ENCODE measurements at places on chromosomes 7 and 10.

GRCh38 chr10:13717936-13718772 lies 131.4 kb downstream of the PRPF18 start:
- DNase-seq, result peak; percentile 57

- DNase-seq, result peak; percentile 89
Observed at GRCh38 chr7:4681886-4682620, at the start of gene FOXK1. TSS of gene FOXK1 (plus strand) at chr7:4682295. CDS start at chr7:4682309, 14 bp downstream.

DNA sequence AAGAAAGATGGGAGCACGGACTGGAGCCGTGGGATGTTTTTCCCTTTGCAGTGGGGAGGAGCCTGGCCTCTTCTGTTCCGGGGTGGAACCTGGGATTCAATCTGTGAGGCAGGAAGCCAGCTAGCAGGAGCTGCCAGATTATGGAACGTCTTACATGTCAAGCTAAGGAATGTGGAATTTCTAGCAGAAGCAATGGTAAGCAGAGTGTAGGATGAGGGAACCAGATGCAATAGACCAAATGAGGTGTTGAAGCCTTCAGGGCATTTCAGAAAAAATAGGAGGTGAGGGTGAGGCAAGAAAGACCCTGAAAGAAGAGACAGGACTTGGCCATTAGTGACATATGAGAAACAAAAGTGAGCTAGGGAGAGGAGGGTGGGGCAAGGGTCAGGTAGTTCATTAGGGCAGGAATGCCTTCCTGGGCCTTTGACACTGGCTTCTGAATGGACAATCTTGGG lies 105.5 kb downstream of the CHN2 start:
- DNase-seq, result no peak

- no peak for DNase-seq
Observed at GRCh38 chr10:74391786-74392185, 240.8 kb downstream of the ADK start.

DNA sequence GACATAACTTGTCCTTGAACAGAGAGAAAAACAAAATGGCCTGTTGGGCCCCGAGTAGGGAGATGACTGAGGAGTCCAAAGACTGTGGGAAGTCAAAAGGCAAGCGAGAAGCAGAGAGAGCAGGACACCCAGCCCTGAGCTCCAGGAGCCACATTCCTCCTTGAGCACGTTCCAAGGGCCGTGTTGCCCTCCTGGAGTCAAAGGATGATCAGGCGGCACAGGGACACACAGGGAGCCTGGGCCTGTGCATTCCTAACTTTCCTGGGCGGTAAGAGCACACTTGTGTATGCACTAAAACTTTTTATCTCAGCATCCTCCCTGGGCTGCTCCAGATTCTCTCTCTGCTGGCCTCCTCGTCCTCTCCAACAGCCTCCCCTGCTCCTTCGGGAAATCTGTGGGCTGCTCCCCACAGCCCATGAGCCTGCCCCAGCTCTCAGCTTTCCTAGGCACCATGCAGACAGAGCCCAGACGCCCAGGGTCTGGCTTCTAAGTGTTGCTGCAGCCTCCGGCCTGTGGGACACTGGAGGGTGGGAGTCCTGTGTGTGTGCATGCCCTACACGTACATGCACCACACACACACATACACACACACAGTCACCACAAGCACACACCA lies 281.8 kb downstream of the POU6F2 start:
- DNase-seq, result no peak

DNA sequence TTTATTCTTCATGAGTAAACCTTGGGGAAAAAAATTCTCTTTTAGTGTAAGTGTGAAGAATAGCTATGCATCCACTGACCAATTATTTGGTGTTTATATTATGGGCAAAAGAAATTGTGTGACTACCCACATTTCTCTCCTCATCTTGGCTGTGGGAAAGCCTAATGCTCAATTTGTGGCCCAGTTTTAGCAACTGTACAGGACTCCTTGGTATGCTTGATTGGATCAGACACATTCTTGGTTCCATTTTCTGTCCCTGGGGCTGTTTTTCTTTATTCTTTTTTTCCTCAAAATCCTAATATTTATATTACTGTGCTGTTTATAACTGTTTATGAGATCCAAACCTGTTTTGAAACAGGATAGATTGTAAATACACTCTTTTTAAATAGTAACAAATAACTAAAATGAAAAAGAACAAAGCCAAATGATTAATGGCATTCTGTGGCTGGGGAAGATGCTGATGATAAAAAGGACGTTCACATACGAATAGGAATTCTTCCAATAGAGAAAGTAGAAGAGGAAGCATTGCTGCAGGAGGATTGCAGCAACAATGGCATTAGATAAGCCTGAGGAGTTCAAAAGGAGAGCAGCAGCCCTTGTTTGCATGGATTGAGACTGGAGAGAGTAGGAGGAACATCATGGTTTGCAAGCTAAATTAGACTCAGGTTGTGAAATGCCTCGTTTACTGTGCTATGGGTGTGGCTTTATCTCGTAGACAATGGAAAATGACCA lies 580.5 kb downstream of the INHBA start:
- DNase-seq, result no peak
